ENCODE measurements at places on chromosomes 3 and 15.

GRCh38 chr15:34951993-34952392, 17.5 kb downstream of the AQR start:
- no peak for DNase-seq

DNA sequence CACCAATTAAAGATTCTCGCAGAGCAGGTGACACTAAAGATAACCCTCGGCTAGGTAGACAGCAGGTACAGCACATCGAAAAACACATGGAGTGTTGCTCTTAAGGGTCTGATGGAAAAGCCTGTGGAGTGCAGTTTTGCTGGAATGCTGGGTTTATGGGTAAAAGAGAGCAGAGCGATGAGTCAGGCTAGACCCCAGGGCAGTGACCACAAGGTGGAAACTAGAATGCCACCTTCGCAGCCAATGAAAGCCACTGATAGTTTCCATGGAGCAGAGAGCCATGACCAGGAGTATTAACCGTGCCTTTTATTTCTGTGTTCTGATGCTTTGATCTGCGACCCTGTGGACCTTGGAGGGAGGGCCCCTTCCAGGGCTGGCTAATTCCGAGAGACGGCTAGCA, 149.8 kb downstream of the GABRB3 start:
- DNase-seq, result no peak

GRCh38 chr3:177516158-177517011, 319.1 kb upstream of the TBL1XR1 start:
- no peak for DNase-seq

- no peak for DNase-seq
Measured at GRCh38 chr3:153577059-153577736, 415.2 kb downstream of the RAP2B start.

DNA sequence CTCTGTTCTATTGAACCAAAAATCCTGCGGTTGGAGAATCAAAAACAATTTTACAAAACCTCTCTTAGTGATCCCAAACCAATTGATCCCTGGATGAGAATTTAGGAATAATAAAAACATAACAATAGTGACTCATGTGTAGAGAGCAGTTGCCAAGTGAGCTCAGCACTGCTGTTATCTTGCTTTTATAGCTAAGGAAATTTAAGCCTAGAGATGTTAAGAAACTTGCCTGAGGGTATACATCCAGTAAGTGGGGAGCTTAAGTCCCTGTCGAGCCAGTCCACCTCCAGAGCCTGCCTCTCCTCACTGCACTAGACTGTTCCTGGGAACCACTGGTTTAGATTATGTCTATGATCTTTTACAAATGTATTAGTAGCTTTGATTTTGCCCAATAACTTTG, 358.4 kb upstream of the LMCD1 start:
- DNase-seq, result no peak

DNA sequence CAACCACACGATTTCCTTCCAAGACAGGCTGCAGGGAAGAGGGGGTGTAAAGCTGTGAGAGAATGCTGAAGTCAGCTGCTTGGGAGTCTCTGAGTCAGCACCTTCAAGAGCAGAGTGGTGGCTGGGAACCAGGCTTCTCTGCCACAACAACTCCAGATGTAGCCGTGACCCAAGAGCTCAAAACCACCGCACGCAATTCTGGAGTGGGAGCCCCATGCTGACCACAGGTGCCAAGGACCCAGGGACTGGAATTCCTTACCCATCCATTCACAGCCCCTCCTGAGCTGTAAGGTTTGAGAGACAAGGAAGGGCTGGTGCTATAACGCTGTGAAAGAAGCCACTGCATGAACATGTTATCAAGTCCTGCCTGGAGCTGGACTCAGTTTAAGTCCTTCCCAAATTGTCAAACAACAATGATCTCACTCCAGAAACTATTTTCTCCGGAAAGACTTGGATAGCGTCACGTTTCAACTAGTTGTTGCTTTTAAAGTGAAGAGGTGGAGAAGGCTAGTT, 61.4 kb downstream of the UMPS start:
- DNase-seq, result no peak

GRCh38 chr3:170232266-170232665, 10.0 kb downstream of the PRKCI start:
- DNase-seq, result peak; percentile 18

DNA sequence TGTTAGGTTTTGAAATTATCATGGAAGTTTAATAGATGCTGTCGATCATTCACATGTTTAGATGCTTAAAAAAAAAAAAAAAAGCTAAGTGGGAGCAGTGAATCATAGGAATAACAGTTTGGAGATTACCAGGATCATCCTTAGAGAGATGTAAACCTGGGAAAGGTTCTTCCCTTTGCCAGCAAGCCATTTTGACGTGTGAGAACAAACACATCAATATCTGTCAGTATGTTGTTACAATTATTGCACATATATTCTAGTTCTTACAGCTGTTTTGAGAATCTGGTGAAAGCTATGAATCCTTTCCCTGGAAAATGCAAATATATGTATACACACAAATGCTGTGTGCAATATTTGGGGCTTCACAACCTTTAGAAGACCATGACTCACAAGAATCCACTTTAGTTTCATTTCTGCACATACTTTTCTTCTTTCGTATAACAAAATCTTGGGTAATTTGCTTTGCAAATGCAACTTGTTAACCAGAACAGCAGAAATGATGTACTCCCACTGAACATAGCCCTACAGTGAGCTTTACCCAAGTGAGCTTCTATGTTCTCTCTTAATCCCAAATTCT, 12.0 kb downstream of the NFKBIZ start:
- no peak for DNase-seq

GRCh38 chr3:38564631-38565338, 68.6 kb downstream of the EXOG start:
- no peak for DNase-seq

- no peak for DNase-seq
Measured at GRCh38 chr15:59244337-59244736, 37.7 kb downstream of the LDHAL6B start.

DNA sequence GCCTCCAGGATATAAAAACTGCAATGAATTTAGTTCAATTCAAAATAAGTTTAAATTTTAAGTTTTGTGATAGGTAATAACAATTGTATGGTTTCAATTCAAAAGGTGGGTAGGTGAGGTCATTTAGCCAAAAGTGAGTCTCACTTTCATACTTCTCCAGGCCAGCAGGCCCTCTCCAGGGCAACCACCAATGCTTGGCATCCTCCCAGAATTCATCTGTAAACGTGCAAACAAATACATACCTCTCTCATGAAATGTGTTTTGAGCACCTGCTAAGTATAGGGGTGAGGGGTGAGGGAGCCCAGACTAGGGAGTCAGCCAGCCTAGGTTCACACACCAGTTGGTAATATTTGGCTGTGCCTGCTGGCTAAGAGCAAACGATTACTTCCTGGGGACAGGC, 22.0 kb upstream of the RBSN start:
- no peak for DNase-seq

DNA sequence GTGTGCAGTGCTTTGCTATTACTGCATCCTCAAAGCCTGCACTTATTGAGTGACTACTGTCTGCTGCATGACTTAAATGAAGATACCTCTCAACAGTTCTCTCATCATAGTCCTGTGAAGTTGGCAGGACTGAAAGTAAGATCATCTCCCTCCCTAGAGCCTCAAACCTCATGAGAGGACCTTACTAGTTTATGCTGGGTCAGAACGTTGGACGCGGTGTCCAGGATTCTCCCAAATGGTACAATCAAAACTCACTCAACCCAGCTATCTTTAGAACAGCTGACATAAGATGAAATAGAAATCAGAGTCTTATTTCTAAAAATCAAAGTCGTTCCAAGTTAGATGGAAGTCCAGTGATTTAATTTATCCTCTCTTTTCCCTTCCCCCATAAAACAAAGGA, 219.7 kb downstream of the PDZRN3 start:
- DNase-seq, result no peak

DNA sequence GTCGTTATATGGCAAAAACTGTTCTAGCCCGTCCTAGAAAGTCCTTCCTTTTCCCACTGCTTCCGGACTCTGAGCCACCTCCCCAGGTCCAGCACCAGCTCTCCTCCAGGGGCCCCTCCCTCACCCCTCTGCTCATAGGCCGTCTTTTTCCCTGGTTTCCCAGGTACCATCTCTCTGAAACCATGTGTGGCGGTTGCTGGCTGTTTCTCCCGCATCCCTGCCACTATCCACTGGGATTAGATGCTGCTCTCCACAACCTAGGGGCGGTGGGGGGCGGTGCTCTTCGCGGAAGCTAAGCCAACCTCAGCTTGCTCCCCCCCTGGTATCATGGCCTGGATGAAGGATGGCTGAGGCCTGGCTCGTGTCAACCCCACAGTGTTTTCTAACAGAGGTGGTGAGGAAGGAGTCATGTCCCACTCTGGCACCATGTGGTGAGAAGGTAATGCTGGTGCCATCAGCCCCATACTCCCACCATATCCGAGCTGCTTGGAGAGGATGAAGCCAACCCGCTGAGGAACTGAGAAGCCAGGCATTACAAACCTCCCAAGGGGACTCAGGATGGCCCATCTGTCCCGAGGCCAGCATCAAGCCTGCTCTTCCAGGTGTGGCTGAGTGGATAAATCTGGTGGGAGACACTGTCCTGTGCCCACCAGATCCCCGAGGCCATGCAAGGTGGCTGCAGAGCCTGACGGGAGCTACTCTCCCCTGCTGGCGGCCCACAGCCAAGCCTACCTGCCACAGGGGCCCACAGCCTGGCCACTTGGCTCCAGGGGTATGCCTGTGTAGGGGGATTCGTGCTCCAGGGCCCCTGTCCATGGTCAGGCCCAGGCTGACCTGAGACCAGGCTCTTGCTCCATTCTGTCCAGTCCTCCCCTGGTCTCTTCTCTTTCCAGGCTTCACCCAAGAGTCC, 27.9 kb upstream of the SLC41A3 start:
- DNase-seq, result no peak

GRCh38 chr15:42483677-42484076, 7.3 kb downstream of the ZNF106 start:
- no peak for DNase-seq

DNA sequence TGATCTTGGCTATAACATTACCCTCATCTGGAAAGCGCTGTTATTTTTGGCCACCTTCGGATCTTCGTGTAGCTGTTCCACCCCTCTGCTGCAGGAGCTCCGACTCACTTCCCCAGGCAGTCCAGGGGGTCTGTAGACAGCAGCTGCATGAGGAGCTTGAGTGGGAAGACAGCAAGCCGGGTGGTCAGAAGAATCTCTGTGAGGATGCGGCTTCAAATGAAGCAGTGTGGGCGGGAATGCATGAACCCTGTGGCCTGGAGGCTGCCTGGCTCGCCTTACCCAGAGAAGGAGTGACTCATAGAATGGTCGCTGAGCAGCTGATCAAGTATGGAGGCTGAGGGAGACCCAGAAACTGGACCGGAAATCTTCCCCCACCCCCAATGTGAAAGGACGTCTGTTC, 45.2 kb upstream of the NR2F2 start:
- no peak for DNase-seq

GRCh38 chr3:74281705-74282104, 332.8 kb downstream of the CNTN3 start:
- DNase-seq, result no peak

GRCh38 chr15:26084771-26085170, 221.6 kb upstream of the ATP10A start:
- DNase-seq, result peak; percentile 14

- DNase-seq, result no peak
Measured at GRCh38 chr15:78995921-78996893, 51.4 kb upstream of the CTSH start.

DNA sequence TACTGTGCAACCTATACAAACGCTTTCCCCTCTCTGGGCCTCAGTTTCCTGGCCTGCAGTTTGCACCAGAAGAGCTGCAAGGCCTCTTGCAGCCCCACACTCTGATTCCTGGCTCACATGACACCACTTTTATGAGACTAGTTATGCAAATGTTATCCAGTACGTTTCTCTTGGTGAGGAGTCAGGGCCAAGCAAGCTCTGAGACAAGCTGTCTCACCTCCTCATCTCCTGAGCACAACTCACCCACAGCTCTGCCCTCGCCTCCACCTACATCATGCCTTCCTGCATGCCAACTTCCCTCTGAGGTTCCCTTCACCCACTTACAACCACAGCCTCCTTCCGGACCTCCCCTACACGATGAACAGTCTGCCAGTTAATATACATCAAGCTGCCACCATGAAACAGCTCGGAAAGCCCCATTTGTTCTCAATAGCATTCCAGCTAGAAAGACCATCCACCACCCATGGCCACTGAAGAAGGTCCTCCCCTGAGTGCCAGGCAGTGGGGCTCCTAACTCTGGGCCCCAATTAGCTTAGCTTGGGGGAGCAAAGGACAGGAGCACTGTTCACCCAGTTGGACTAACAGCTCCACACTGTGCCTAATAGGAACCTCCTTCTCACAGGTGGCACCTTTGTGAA, 25.0 kb downstream of the CRYGS start:
- no peak for DNase-seq

DNA sequence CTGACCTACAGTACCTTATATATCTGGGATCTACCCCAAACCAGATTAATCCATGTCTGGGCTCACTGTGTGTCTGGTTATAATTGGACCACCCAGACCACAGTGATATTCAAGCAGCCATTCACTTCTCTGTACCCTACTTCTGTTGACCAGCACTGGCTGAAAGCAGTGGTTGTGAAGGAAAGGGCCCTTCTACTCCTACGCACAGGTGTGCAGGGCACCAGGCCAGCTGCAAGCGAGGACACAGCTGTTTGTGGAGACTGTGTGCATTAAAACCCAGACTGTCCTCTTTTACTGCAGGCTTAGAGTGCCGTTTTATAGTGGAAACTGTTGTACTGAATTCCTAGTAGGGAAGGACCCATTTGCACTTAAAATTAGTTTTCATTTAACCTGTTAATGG, 29.5 kb downstream of the CTDSPL start:
- no peak for DNase-seq
